ENCODE measurements at places on chromosomes 11 and 22.

DNA sequence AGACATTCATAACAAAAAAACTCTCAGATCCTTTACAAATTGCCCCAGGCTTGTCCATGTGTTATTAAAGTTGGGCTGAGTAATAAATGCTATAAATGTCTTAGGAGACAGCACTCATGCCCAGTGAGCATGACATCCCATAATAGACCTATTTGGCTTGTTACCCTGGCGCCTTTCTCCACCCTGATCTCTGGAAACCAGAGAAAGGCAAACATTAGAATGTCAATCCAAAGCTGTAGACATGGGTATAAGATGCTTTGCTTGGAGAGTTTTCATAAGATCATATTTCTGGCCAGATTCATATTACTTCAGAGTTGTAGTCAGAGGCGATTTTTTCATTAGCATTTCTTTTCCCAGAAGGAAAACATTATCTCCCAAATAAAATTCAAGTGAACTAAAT lies 161.3 kb upstream of the UBASH3B start:
- DNase-seq = no peak

GRCh38 chr11:32003335-32003734 lies 87.5 kb upstream of the RCN1 start:
- no peak for DNase-seq

- DNase-seq = no peak
Observed at GRCh38 chr22:49367041-49367697, 460.5 kb downstream of the BRD1 start.

- DNase-seq = no peak
Observed at GRCh38 chr11:78192911-78193351, 4.2 kb downstream of the USP35 start.

- no peak for DNase-seq
Observed at GRCh38 chr22:47055921-47056320, 293.5 kb downstream of the TBC1D22A start.

DNA sequence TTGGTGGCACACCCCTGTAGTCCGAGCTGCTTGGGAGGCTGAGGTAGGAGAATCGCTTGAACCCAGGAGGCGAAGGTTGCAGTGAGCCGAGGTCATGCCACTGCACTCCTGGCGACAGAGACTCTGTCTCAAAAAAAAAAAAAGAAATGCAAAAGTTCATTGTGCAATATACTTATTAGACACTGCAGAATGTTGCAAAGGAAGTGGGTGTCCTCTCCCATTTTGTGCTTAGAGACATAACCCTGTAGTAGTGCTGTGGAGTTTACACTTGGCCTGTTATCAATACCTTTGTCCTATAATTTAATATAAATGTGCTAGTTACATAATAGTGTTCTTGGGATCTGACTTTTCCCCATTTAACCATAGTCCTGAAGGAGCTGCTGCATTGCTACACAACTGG lies 9.4 kb downstream of the BCL2L13 start:
- DNase-seq = no peak

GRCh38 chr11:86116386-86116726 lies 47.5 kb upstream of the PICALM start:
- DNase-seq = no peak

- DNase-seq = no peak
Observed at GRCh38 chr11:79897896-79898295, 457.1 kb upstream of the TENM4 start.

GRCh38 chr11:117621226-117621625 lies 175.8 kb downstream of the DSCAML1 start:
- DNase-seq = no peak

GRCh38 chr11:128970598-128971190 lies 28.0 kb upstream of the TP53AIP1 start:
- DNase-seq = no peak

GRCh38 chr11:74671520-74672196 lies 59.6 kb downstream of the CHRDL2 start:
- no peak for DNase-seq

- no peak for DNase-seq
Observed at GRCh38 chr11:115642660-115643059, 138.4 kb upstream of the CADM1 start.

- DNase-seq = no peak
Observed at GRCh38 chr11:30991376-30991775, 378.2 kb downstream of the DCDC1 start.

DNA sequence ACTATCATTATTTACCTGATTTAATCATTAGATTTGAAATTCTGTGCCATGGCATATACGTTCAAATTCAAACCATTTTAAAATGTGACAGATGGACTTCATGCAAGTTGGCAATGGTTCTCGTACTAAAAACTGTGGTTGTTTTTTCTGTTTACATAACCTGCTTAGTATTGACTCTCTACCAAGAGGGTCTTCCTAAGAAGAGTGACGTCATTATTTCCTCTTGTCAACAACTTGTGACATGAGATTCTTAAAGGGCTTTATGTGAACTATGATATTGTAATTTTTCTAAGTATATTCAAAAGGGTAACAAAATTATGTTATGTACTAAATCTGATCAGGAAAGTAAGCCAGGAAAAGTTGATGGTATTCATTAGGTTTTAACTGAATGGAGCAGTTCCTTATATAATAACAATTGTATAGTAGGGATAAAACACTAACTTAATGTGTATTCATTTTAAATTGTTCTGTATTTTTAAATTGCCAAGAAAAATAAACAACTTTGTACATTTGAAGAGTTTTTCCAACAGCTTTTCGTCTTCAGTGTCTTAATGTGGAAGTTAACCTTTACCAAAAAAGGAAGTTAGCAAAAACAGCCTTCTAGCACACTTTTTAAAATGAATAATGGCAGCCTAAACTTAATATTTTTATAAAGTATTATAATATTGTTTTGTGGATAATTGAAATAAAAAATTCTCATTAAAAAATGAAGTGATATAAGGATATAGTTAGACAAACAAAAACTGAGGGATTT lies 87.0 kb downstream of the GRK3 start:
- DNase-seq = no peak

DNA sequence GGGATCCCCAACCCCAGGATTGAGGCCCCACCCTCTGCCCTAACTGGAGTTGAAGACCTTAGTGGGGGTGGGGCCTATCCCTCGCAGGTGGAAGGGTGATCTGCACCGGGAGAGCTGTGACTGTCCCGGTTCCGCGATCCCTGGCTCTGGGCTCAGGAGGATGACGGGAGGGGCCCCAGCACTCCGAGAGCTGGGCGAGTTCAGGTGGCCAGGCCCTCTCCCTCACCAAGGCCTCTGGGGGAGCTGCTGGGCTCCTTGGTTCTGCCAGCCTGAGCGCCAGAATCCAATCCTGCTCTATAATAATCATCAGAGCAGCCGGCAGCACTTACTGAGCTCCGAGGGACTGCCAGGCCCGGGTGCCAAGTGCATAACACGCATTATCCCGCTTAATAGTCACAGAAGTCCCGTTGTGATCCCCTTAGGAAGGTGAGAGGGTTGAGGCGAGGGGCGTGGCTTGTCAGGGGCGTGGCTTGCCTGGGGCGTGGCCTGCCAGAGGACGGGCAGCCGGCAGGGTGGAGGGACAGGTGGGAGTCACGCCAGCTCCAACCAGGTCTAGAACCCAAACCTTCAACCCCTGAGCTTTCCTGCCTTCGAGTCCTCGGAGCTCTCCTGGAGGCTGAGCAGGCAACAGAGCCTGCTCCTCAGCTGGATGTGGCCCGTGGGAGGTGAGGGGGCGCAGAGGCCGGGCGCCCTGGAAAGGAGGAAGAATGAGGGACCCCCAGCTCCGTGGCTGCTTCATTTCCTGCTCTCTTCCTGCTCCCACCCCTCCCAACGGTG lies 7.3 kb upstream of the SYT7 start:
- DNase-seq = peak; percentile 48

DNA sequence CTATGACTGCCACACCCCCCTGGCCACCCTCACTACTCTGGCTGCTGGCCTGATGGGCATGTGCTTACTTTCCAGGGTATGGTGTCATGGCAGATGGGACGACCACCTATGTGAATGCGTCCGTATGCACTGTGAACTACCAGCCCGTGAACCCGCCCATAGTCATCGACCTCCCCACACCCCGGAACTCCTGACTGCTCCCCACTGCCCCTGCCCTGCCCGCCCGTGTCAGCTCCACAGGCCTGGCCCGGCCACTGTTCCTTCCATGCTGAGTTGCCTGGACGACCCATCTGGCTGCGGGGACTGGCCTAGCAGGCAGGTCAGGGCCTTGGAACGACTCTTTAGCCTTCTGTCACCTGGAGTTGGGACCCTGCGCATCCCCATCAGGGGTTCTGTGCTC lies 93.6 kb downstream of the MPPED1 start:
- DNase-seq = no peak

- DNase-seq = no peak
Observed at GRCh38 chr11:93248602-93249001, 50.8 kb upstream of the SLC36A4 start.

DNA sequence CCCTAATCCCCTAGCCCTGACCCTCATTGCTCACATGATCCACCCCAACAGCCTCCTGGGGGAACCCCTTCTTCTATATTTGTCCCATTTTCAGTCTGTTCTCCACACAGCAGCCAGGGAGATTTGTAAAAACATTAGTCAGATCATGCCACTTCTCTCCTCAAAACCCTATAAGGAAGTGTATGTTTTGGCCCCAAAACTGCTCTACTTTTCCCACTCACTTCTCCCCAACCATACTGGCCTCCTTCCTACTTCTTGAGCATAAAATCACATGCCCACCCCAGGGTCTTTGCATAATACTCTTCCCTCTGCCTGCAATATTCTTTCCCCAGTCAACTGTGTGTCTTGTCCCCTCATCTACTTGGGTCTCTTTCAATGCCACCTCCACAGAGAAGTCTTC lies 4.7 kb upstream of the SLC22A12 start:
- no peak for DNase-seq

DNA sequence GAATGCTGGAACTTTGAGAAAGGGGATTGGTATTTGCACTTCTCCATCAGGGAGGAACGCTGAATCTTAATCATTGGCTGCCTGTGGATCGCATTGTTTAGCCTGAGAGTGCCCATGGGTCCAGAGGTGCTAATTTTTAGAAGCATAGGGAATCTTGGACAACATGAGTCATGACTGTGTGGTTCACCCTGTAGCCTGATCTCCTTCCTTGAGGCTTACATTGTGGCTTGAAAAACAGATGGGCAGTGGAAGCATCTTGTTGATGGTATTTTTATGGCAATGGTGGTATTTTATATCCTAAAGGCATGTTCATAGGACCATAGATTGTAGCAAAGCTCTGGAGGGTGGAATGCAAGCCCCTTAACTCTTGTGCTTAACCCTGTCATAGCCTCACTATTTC lies 99.2 kb upstream of the DBX1 start:
- no peak for DNase-seq

GRCh38 chr11:16528639-16529038 lies 172.3 kb upstream of the SOX6 start:
- no peak for DNase-seq

- no peak for DNase-seq
Observed at GRCh38 chr22:19762568-19763457, 2.2 kb downstream of the TBX1 start.

DNA sequence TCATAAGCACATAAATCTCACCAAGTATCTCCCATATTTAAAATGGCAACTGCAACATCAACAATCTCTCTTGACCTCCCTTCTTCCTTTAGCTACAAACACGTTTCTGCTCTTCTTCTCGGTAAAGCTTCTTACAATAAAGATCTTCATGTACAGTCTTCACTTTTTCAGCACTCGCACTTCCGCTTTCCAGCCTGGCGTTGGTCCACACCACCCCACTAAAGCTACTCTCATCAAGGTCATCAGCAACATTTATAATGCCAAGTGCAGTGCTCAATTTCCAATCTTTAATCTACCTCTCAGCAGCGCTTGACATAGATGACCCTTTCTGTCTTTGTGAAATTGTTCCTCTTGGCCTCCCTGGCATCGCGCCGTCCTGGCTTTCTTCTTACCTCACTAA lies 33.6 kb downstream of the NTM start:
- no peak for DNase-seq

DNA sequence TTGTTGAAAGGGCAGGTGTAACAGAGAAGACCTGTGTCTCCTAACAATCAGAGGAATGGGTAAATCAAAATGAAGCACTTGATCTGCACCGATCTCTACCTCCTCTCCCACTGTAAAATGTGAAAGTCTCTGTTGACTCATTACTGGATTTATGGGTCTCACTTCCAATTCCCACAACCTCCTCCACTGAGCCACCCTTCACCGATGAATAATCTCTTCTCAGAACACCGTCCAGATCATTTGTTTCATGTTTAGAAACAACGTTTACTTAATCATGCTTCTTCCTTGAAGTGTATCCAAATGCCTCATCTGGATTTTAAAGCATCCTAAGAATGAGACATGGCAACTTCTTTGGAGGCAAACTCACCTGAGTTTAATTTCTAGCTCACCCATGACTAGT lies 643.6 kb downstream of the ETS1 start:
- DNase-seq = no peak

DNA sequence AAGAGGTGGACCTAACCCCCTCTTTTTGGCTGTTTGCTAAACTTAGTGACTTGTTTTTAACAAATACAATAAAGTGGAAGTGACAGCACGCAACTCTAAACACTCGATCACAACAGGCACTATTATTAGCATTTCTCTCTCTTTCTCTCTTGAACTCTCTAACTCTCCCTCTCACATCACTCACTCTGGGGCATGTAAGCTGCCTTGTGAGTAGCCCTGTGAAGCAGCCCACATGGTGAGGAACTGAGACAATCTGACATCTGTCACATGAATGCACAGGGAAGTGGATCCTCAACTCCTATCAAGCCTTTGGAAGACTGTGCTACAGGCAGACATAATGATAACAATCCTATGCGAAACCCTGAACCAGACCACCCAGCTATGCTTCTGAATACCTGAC lies 609.0 kb upstream of the CNTN5 start:
- no peak for DNase-seq

DNA sequence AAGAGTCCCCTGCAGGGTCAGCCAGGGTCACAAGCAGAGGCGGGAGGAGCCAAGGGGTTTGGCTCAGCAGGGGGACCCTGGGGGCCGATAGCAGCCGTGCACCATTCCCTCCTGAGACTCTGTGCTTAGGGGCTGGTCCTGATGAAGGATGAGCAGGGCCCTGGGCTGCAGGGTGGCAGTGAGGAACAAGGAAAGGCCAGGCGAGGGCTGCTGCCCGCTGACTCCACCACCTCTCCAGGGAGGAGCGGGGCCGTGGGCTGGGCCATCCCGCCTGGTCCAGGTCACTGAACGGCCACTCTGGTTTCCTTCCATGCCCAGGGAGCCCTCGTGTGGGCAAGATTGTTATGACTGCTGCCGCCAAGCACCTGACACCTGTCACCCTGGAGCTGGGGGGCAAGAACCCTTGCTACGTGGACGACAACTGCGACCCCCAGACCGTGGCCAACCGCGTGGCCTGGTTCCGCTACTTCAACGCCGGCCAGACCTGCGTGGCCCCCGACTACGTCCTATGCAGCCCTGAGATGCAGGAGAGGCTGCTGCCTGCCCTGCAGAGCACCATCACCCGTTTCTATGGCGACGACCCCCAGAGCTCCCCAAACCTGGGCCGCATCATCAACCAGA lies 9.2 kb upstream of the NDUFS8 start:
- DNase-seq = peak; percentile 64

- DNase-seq = no peak
Observed at GRCh38 chr22:48224332-48224731, 1461.9 kb downstream of the TBC1D22A start.

All from SK-N-DZ (cell line).